Suprapubic skin (tissue), 4 donors: ENCODE measurements at places on chromosomes 4 and X. TPM values are rescaled to one million over a fixed set of nuclear protein-coding genes. Genes with fewer than 3 reads are reported as not detected.

MRPL1 gene
- 16.7 TPM for total RNA-seq

QRFPR gene
- not detected for total RNA-seq

RELL1 gene
- total RNA-seq, result 88.2 TPM

TRIM61 gene
- total RNA-seq, result not detected

PLXNB3 gene
- total RNA-seq, result 18.4 TPM
